Naive B cell (primary cell): ENCODE measurements at places on chromosomes 3 and 15.

DNA sequence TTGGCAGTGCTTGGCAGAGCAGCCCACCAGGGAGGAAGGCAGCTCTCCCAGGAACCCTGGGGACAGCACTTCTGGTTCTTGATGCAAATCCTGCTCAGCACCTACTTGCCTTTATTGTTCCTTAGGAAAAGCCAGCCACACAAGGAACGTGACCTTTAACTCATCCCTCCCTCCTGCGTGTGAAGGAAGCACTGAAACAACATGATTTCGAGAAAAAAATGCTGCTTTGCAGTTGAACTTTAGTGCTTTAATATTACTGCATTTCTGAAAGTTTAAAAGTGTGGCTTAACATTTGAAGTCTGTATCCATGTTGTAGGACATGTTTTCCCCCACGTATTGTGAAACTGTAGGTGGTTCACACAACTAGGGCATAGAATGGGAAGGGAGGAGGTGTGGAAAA is 50.4 kb upstream of the CTNNB1 start:
- no peak for DNase-seq

GRCh38 chr3:13262493-13263211 is 157.5 kb downstream of the NUP210 start:
- no peak for DNase-seq

DNA sequence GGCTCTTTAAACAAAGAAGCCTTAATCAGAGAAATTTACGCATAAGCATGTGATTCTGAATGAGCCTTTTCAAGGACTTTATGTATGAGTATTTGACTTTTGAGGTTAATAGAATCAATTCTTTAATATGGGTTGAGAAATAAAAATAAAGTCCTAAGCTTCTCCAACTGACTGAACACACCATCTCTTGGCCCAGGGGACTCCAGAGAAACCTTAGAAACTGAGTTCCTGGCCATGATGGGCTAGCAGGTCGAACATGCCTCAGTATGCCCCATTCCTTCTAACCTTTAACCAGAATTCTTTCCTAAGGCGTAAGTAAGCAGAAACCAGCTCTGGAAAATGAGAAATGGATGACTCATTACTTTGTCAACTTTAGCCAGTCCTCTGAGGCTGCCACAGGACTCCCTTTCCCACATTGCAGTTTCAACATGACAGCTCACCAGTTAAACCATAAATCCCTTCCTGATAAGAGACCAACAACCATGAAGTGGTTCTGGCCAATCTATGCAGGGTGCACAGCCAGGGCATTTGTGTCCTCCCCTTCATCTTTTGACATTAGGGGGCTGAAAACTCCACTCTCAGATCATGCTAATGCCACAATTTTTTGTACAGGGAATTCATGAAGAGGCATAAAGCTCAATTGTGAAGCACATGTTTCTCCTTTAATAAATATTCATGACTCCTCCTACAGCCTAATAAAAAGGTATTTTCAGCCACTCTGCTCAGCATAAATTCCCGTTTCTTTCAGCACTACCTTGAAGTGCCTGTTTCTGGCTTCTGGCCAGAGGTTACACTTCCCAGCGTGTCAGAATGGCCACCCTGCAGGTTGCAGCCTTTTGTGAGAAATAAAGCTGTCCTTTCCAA is 33.3 kb downstream of the TM4SF18 start:
- no peak for DNase-seq

DNA sequence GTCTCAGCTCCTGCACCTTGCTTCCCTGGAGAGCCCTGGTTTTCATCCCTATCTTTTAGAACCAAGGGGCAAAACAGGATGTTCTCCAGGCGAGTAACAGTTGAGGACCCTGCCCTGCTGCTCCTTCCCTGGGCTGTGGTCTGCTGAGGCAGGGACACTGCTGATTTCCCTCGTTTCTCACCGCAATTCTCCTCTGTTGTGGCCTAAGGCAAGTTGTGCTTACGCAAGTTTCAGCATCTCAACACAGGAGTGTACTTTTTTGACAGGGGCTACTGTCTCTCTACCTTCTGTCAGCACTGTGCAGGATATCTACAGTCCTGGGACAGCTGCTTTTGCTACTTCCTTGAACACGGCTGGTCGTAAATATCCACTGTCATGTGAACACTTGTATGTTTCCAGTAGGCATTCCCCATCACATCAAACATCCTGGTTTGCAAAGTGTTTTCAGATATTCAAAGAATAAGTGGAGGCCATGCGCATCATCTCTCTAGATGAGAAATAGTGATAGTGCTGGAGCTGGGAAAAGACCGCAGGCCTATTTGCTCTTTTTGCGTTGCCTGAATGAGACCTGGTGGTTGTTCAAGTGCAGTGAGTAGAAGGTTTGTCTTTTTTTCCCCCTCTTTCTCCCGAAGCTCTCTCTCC is 110.1 kb upstream of the PLXNA1 start:
- DNase-seq = no peak

DNA sequence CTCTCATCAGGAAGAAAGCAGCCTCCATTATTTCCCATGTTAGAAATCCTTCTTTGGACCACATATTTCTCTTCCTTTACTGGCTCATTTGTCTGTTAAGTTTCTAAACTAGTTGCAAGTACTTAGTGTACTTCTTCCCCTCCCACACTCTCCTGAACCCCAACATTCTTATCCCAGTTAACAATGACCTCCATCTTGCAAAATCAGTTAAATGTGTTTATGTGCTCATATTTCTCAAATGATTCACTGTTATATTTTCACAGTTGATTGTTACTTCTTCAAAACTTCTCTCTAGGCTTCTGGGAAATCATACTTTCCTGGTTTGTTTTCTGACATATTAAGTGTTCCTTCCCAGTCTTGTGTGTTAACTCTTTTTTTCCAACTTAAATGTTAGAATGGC is 856.9 kb downstream of the EPHA3 start:
- DNase-seq = no peak
